ENCODE measurements at places on chromosomes 7 and 10. TPM values are rescaled to one million over a fixed set of nuclear protein-coding genes. Genes with fewer than 3 reads are reported as not detected.

DNA sequence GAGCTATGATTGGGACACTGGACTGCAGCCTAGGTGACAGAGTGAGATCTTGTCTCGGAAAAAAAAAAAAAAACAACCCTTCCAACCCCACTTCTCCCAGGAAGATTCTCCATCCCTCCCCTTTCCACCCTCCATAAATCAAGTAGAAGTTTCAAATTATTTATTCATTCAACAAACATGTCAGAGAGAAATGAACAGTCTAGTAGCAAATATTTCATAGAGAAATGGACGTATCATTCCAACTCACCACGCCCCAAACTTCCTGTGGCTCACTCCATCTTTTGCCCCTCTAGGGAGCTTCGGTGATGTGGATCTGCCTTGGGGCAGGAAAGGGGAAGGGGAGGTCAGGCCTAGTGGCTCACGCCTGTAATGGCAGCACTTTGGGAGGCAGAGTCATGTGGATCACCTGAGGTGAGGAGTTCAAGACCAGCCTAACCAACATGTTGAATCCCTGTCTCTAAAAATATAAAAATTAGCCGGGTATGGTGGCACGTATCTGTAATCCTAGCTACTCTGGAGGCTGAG, 638 bp upstream of the TRAPPC14 start:
- DNase-seq, result no peak

DNA sequence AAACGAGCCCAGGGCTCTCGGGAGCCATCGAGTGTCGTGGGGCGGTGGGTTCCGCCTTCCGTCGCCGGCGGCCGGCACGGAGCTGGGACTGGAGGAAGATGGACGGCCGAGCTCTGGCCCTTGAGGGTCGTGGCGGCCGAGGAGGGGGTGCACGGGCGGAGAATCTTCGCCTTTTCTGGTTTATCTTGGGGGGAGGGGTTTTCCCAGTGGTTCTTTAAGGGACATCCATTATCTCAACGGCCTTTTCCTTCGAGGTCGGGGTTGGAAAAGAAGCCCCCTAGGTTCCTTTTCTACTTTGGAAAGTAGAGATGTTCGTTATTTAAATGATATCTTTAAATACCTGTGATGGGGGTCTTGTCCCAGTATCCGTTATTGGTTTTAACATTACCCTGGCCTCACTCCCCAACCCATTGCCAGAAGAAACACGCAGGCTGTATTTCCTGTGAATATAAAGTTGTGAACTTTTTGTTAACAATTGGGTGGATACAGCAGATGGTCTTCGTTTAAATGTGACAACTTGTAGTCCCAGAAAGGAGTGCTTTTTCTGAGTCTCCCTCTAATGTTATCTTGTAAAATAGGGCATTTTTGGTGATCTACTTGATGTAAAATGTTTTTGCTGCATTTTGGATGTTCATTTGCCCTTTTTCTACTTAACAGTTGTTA, 765 bp downstream of the CCAR1 start:
- no peak for DNase-seq

- DNase-seq, result no peak
Measured at GRCh38 chr7:99465421-99465768, 572 bp downstream of the ATP5MF start.

GRCh38 chr7:101953248-101953819, 135.9 kb downstream of the CUX1 start:
- DNase-seq, result peak; percentile 37

The PRRT4 gene
- not detected for polyA plus RNA-seq

DNA sequence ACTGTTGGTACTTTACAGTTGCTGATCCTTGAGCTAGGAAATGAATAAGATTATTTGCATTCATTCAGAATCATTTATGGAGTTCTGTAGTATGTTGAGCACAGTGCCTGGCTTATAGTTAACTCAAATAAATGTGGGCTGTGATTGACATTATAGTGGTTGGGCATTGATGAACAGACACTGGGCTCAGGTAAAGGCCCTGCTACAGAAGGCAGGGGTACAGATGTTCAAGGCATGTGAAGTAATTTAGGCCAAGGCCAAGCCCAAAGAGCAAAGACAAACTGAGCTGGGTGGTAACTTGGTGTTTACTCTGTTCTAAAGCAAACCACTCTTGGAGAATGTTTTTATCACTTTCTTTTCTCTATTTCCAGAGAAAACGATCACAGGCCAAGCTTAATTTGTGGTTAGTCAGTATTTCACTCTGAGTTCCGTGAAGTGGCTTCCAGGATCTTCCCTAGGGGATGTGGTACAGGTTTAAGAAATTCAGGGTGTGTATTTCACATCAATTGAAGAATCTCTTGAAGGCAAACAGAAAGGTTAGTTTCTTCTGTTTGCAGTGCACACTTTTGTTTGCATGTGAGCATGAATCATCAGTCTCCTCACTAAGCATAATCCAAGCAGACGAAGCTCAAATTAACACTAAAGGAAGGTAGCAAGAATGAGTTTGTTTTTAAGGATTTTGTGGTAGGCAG, 113.9 kb upstream of the PRR15 start:
- DNase-seq, result no peak

DNA sequence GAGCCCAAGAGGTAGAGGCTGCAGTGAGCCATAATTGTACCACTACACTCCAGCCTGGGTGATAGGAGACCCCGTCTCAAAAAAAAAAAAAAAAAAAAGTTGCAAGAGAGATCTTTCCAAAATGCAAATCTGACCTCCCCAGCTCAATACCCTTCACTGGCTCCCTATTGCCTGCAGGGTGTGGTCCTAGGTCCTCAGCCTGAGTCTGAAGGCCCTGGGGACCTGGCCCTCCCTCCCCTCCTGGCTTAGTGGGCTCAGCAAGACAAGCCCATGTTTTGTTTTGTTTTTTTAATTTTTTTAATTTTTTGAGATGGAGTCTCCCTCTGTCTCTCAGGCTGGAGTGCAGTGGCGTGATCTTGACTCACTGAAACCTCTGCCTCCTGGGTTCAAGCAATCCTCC, 20.6 kb downstream of the SRRM3 start:
- DNase-seq, result no peak

GRCh38 chr10:69051303-69051702, 36.6 kb upstream of the SRGN start:
- no peak for DNase-seq

DNA sequence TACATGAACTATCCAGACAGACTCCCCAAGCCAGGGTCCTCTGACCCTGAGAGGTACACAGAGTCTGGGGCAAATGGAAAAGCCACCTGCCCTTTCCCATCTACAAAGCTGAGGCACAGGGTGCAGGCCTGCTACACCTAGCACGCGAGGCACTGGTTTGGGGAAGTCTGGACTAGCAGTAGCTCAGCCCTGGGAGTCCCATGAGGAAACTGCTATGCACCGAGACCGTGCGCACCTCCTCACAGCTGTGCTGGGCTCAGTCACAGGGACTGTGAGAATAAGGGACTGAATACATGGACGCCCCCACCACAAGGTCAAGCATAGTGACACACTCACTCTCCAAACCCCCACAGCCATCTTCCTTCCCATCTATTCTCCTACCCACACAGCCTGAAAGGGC, 8.2 kb downstream of the MAT1A start:
- DNase-seq, result no peak

DNA sequence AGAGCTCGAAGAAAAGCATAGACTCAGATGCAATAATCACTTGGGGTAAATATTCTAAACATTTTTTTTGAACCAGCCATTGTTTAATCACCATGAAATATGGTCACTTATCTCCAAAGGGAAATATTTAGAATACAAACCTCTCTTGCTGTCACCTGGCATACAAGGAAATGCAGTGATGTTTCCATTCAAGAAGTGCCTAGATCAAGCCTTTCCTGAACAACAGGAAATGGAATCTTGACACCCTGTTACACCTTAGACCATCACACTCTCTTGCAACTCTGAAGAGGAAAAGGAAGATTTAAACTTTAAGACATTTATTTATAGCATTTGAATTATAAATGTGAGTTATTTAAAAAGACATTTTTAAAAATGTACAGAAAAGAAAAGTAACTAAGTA, 263.0 kb upstream of the BMPER start:
- DNase-seq, result no peak
